ENCODE measurements at places on chromosomes 16 and 17.

GRCh38 chr16:88406096-88407041 lies 23.6 kb downstream of the ZNF469 start:
- DNase-seq = no peak

- DNase-seq = no peak
These were observed 12.2 kb downstream of the MYH13 start for GRCh38 chr17:10360578-10360977.

GRCh38 chr17:83199500-83200201 lies 120.2 kb downstream of the METRNL start:
- DNase-seq = no peak

- no peak for DNase-seq
These were observed 16.8 kb upstream of the USP43 start for GRCh38 chr17:9628509-9628908.

DNA sequence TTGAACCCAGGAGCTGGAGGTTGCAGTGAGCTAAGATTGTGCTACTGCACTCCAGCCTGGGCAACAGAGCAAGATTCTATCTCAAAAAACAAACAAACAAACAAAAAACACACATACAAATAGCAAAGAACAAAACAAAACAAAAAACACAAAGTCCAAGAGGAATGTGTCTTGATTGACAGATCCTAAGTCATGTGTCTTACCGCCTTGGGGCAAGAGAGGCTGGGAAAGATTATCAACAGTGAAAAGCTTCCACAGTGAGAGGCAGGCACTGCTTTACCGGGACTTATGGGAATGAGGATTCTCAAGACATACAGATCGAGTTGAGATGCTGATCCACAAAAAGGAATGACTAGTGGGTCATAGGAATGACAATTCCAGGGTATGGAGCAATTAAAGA lies 62.7 kb upstream of the GAS7 start:
- no peak for DNase-seq

GRCh38 chr16:83552228-83552627 lies 255.6 kb upstream of the HSBP1 start:
- no peak for DNase-seq

- no peak for DNase-seq
These were observed 156.4 kb downstream of the ZNF18 start for GRCh38 chr17:11840831-11841230.

- DNase-seq = no peak
These were observed 5.3 kb downstream of the PDK2 start for GRCh38 chr17:50100480-50100883.

DNA sequence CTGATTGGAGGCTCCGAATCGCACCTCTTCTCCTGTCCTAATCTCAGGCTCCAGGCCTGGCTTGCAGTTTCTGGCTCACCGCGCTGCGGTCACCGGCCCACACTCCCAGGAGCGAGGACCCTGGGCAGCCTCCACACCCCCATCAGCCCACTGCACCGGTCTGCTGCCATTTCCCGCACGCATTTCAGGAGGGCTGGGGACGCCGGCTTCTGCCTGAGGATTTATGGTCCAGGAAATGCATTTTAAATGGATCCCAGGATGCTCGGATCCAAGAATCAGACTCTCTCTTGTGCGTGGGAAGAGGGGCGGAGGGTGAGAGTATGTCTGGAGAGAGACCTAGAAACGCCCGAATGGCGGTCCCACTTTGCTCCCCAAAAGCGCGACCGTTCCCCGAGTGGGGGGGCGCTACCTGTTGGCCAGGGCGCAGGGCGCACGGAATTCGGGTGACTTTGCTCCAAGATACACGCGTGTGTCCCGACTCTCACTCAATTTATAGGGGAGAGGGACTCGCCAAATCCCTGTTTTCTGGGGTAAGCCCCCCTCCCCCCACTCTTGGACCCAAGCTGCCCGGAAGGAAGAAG lies 817 bp upstream of the JPH3 start:
- DNase-seq = no peak

DNA sequence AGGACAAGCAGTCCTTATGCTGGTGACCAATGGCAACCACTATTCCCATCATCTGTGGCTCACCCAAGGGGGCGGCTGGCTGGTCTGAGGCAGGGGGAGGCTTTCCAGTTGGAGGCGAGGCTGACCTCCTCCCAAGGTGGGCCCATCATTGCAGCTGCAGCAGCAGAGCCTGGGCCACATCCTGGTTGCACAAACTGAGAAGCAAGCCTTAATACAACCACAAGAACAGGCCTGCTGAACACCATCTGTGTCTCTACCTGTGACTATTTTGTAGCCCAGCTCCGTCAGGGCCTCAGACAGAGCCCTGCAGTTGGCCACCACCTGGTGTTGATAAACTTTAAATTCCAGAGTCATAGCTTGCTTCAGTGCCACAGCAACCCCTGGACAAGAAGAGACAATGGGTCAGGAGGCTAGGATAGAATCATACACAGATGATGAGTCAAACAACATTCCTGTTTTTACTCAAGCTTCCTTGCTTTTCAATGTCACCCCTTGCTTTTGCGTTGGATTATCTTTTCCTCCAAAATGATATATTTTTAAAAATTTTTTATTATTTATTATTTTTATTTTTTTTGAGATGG lies 17.9 kb downstream of the SMCR8 start:
- DNase-seq = no peak

- DNase-seq = no peak
These were observed 4.7 kb downstream of the COQ7 start for GRCh38 chr16:19071811-19072777.

DNA sequence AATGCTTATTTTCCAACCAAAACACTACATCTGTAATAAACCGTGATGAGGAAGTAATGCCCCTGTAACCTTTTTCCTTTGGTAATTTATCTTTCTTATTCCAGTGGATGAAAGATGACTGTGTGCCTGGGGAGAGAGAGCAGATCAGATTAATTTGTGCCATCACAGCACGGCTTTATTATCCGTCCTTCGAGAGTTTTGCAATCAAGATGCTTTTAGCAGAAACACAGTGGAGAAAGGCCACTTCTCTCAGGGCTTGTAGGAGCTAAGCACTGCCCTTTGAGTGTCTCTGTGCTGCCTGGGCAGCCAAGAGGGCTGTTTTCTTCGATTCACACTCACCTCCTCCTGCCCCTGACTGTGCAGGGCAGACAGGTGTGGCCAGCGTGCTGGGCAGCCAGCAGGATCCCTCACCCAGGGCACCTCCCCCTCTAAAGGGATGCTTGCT lies 190.2 kb downstream of the PRKCA start:
- no peak for DNase-seq

DNA sequence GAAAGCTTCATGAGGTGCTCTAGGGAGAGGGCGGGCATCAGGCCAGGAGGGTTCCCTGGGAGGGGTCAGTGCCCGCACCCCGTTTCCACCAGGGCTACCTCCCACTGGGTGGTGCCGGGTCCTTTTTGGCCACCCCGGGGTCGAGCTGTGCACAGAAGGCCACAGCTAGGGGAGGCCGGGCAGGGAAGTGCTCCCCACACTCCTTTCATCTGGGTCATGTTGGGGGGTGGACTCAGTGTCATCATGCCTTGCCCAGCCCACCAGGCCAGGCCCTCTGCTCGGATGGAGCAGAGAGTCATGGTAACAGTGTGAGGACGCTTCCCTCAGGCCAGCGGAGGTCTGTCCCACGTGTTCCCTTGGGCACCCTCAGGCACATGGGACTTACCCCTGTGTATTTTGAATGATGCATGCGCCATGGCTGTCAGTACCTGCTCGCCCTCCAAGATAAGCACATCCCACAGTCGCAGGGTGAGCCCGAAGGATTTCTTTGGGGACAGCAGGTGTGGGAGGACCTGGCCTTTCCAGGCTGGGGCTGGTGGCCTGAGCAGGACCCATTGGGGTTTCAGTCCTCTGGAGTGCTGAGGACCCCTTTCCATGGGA lies 46.4 kb downstream of the TNFRSF13B start:
- DNase-seq = no peak

DNA sequence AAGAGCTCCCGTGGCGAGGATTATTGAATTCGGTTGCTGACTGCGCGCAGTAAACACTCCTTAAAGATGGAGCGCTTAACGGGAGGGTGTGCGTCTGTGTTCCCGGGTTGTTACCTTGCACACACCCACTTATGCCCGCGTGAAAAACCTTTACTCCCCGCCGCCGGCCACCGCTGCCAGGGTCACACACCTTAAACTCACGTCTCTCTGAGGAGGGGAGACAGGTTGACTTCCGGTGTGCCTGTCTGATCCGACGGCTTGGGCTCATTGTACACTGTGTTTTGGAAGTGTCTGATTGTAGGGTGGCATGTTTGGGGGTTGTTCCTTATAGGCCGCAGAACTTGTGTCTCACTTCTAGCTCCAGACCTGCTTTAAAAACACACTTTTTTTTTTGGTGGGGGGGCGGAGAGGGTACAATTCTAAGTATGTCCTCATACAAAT lies 66.8 kb downstream of the KPNA2 start:
- DNase-seq = no peak

DNA sequence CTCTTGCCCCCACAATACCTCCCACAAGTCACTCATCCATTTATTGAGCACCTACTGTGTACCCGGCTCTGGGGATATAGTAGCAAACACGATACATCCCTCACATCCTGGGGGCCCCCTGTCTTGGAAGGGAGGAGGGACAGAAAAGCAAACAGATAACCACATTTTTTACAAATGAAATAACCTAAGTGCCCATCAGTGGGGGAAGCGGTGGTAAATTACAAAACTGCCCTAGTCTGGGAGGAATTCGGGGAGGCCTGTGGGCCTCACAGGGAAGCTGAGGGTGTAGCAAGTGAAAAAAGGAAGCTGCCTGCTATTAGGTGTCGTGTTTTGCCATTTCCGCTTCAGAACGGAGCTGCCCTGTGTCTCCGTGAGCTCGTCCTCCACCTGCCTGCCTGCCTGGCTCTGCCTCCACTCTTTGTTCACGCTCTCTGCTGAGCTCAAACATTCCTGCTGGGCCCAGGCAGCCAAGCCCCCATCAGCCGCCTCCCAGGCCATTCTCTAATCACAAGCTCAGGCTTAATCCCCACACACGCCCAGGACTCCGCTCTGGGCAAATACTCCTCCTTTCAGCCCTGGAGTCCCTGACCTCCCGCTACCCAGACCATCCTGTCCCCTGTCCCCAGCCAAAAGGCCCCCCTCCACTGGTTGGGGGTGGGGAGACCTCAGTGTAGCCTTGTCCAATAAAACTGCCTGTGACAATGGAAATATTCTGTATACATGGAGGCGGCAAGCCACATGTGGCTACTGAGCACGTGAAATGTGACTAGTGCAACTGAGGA lies 10.2 kb upstream of the SEC14L5 start:
- DNase-seq = no peak

GRCh38 chr16:57039148-57039812 lies 49.9 kb downstream of the NLRC5 start:
- DNase-seq = no peak

Data from stimulated activated CD8-positive, alpha-beta memory T cell treated with anti-CD3 and anti-CD28 coated beads, Interleukin-15, amount 100 ng/mL, for 1 hour (primary cell).